ENCODE measurements at places on chromosomes 4 and X. TPM values are rescaled to one million over a fixed set of nuclear protein-coding genes. Genes with fewer than 3 reads are reported as not detected.

NMU gene
- polyA plus RNA-seq, result not detected

NUDT10 gene
- polyA plus RNA-seq, result 0.12 TPM

PAGE4 gene
- not detected for polyA plus RNA-seq

PGAM4 gene
- polyA plus RNA-seq, result not detected

CLDN22 gene
- not detected for polyA plus RNA-seq

MEPE gene
- polyA plus RNA-seq, result not detected

Measured in adipose tissue (tissue), 3 donors.